ENCODE measurements at places on chromosomes 5 and 9.

DNA sequence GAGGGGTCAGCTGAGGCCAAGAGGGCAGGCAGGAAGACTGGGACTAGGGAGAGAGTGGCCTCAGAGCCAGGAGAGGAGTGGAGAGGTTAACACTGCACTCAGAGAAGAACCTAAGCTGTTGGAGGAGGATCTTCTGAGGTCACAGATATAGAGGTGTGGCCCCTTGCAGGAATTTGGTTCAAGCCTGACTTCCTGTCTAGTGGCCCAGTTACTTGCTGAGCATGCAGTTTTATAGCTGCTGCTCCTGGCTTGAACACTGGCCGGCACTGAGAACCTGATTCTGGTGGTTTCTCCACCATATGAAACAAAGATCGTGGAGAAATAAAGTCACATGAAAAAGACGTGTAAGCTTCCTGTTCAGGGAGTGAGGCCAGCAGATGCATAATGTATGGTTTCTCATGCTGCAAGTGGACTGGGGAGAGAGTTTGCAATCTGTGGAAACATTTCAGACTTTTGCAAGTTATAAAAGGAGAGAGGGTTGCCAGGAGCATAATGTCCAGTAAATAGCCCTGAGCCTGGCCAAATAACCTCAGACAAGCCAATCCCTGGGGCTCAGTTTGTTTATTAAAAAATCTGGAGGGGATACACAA is 82.6 kb downstream of the GALNT10 start:
- no peak for DNase-seq

DNA sequence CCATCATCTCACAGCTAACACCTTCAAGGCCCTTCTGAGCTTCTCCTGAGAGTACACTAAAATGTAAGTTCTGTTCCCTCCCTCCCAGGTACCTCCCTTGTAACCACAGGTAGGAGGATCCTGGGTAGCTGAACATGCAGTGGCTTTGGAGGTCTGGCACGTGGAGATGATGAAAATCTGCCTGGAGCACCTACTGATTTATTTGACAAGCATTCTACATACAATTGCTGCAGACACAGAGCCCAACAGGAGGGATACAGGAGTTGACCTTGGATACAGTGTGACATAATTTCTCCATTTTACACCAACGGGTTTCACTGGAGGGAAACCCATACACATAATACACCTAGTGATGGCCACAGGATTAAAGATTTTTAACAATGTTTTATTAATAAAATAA is 478.7 kb downstream of the SEMA5A start:
- no peak for DNase-seq

DNA sequence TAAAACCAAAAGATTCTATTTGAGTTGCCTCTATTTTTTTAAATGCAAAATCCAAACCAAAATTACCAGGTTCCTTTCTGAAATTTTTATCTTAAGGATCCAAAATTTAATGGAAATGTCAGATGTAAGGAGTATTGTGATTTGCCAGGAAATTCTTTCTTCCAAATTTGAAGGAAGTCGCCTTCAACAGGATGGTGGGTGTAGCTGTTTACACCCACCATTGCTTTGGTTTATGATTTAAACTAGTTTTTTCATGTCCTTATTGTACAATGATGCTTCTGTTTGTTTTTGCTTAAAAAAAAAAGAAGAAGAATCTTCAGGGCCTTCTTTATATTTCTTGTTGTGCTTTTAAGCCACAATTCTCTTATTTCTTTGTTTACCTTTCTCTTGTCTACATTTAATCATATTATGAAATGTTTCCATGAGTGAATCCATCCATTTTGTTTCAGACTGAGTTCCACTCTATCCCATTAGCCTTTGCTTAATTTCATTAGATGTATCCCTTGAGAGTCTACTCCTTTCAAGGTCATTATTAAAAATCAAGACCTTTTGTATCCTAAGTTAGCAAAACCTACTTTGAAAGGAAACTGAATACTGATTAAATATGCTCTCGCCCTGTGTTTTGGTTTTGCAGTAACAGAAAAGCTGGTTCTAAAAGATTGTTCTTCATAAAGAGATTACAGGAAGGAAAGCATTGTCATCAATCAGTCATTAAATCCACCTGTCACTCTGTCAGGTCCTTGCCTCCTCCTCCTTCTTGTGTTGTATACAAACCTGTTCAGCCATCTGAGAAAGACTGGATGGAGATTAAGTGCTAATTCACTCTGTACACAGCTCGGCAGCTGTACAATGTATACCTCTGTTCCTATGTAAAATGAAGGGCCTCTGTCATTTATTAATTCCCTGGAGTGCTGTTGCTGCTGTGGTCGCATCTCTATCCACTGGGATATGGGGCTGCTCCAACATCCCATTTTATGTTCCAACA is 45.5 kb upstream of the SLC2A8 start:
- DNase-seq, result peak; percentile 96

- no peak for DNase-seq
Observed at GRCh38 chr5:153987301-153987700, 51.4 kb downstream of the FAM114A2 start.

- no peak for DNase-seq
Observed at GRCh38 chr5:109844695-109845094, 155.0 kb downstream of the MAN2A1 start.

GRCh38 chr5:173498286-173498685 is 118.2 kb downstream of the BOD1 start:
- no peak for DNase-seq

- no peak for DNase-seq
Observed at GRCh38 chr5:1410156-1411014, 34.9 kb downstream of the SLC6A3 start.

DNA sequence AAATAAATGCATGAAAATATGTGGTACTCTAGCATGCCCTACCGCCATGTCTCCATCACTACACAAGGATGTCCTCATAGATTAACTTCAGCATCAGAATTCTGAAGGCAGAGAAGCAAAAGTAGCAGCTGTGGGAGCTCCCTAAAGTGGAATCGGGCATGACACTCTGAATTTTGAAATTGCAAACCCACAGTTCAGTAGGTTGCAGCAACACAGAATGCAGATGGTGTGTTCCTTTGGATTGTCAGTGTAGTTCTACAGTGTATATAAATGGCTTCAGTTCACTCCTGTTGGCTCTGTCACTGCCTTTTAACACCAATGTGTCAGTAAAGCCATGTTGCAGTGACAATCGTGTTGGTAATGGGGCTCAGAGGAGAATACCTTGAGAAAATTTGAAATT is 973.6 kb upstream of the WWC1 start:
- no peak for DNase-seq

DNA sequence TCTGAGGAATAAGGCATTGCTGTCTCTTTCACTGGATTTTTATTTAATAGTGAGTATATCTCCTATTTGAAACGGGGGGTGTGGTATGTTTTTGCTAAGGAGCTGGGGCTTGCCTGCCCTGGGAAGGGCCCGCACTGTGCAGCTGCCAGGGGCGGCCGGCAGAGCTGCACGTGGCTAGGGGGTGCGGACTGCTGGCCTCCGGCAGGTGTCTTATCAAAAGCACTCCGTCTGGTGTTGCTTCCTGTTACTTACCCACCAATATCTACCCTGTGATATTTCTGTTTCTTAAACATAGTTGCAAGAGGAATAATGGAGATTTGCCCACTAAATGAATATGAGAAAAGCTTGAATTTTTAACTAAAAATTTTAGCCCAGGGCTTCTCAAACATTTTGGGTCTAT is 232.0 kb downstream of the IRX1 start:
- no peak for DNase-seq

DNA sequence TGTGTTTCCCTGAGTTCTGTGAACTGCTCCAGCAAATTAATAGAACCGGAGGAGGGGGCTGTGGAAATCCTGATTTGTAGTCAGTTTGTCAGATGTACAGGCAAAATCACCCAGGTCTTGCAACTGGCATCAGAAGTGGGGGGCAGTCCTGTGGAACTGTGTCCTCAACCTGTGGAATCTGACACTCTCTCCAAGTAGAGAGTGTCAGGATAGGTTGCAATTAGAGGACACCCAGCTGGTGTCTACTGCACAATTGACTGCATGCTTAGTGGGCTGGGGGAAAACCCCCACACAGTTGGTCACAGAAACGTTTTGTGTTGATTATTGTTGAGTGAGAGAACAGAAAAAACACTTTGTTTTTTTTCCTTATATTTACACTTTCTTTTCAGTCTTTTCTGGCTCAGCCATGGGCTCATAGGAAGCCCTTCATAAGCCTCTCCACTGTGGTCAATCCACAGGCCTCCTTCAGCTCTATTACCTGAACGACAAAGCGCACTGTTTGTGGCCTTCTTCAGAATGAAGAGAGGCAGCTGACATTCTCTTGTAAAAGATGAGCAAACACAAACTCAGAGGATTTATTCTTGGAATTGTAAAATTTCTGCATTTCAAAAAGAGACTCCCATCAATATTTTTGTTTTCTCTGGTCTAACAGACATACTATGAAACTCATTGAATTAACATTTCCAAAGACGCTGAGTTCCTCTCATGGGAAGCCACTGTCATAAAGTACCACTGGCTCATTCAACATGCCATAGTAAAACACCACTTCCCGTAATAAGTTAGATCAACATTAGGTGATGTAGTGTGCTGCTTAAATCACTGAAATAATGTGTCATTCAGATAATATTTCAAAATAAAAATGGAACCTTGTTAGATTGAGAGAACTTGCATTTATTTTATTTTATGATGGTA is 348.9 kb upstream of the RFX3 start:
- DNase-seq, result no peak

- no peak for DNase-seq
Observed at GRCh38 chr5:93756372-93756771, 15.0 kb upstream of the POU5F2 start.

- DNase-seq, result peak; percentile 80
Observed at GRCh38 chr5:139137697-139138096, 60.5 kb downstream of the SIL1 start.

DNA sequence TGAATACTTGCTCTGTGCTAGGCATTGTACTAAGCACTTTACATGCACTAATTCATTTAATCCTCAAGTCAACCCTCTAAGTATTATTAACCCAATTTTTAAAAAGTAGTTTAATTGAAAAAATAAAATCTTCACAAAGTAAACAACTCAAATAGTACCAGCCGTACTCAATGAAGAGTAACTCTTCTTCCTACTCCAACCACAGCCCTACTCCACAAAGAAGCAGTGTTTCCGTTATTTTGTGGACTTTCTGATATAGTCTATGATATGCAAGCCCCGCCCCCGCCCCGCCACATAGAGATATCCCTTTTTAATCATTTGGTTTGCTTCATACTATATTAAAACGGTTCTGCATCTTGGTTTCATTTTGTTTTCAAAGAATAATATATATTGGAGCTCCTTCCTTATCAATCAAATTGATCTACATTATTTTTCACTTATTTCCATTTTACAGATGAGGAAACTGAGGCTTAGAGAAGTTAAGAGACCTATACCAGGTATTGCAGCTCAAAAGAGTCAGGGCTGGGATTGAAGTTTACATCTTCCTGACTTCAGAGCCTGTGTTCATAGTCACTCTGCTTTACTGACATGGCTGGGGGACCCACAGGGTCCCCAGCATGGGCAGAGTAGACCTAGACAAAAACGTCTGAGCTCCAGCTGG is 78.6 kb downstream of the PCDH1 start:
- no peak for DNase-seq

GRCh38 chr5:76528547-76529331 is 94.5 kb downstream of the F2RL2 start:
- DNase-seq, result peak; percentile 9

DNA sequence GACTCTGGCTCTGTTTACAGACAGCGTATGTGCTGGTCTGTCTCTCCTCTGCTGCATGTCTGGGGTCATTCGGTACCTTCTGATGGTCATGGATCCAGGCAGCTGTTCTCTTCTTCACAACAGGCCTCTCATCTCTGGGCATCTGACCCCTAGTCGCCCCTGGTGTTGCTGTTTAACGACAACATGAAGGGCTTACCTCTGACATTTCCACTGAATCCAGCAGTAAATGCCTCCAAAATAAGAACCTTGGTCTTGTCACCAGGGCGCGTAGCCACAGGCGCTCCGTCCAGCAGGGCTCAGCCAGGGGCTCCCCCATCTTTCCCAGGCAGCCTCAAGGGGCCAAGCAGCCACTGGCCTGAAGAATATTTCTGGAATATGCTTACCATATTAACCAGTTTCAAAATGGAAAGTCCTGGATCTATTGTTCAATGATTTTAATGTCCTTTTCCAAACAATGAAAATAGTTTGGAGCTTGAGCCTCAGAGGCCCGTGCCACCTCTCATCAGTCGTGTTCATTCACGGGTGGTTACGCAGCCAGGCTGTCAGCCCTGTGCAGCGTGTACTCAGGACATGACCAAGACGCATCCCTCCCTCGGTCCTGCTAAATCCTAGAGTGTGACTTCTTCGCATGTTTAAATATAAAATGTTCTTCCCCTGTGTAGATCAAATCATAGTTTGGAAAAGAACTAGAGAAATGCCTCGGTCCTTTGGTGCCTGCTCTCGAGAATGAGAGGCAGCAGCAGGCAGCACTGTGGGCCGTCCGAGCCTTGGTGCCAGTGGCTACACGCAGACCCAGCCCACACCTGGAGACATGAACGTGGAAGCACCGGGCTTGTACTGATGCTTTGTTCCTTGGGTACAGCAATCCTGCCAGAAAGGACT is 30.1 kb upstream of the LRRC14B start:
- no peak for DNase-seq

DNA sequence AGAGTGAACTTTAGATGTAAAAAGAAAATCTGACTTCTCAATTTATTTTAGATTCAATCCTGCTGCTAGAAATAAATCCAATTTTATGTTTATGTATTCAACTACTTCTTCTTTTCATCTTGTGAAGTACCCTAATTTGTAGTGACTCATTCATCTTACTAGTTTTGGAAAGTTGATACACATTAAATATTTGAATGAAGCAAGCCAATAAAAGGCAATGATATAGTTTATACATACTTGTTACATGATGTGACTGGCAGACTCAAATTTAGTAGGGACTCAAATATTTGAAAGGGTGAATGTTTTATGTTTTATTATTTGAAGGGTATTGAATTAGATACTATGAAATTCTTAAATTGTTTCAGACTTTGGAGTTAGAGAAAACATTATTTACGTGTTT is 34.7 kb downstream of the CSNK1G3 start:
- DNase-seq, result no peak

DNA sequence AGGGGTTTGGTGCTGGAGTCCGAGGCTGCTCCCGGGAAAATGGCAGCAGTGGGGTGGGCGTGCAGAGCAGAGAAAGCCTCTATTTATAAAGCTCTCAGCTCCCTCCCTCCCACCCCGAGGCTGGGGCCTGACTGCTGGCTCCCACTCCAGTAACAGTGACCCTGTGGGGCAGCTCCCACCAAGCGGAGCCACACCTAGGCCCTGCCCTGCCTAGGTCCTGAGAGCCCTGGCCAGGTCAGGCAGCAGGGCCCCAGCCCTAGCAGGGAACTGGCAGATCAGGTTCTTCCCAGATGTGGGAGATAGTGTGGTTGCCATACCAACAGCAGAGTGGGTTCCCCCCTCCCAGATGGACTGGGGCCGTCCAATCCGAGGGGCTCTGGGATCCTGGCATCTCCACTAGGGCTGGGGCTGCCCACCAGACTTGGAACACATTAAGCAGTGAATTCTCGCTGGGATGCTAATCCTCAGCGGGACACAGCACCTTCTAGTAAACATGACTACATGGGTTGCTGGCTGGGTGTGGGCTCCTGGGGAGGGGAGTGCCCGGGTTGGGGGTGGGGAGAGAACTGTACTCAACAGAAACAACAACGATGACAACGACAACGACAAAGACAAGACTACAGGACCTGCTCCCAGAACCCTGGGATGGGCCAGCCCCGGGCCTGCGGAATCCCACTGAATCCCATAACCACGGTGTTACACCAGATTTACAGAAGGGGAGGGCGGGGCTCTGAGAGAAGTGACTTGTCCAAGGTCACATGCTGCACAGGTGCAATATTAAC is 1.5 kb downstream of the SH3GLB2 start:
- DNase-seq, result peak; percentile 20

GRCh38 chr5:164487939-164488338 is 982.5 kb downstream of the MAT2B start:
- no peak for DNase-seq

- DNase-seq, result no peak
Observed at GRCh38 chr5:141878186-141878710, at the start of gene PCDH1. Gene PCDH1 (minus strand): TSS chr5:141878410. CDS start chr5:141878262, 148 bp downstream.

Measured in NCI-H524 (cell line).